ENCODE measurements at places on chromosomes 1 and 21. TPM values are rescaled to one million over a fixed set of nuclear protein-coding genes. Genes with fewer than 3 reads are reported as not detected.

The FNDC5 gene
- not detected for total RNA-seq

The OR2T34 gene
- not detected for total RNA-seq

The WDR64 gene
- 0.26 TPM for total RNA-seq

The RNF186 gene
- not detected for total RNA-seq

The SPRR2G gene
- total RNA-seq, result not detected

The TNFAIP8L2 gene
- total RNA-seq, result 5.9 TPM

The REN gene
- not detected for total RNA-seq

DNA sequence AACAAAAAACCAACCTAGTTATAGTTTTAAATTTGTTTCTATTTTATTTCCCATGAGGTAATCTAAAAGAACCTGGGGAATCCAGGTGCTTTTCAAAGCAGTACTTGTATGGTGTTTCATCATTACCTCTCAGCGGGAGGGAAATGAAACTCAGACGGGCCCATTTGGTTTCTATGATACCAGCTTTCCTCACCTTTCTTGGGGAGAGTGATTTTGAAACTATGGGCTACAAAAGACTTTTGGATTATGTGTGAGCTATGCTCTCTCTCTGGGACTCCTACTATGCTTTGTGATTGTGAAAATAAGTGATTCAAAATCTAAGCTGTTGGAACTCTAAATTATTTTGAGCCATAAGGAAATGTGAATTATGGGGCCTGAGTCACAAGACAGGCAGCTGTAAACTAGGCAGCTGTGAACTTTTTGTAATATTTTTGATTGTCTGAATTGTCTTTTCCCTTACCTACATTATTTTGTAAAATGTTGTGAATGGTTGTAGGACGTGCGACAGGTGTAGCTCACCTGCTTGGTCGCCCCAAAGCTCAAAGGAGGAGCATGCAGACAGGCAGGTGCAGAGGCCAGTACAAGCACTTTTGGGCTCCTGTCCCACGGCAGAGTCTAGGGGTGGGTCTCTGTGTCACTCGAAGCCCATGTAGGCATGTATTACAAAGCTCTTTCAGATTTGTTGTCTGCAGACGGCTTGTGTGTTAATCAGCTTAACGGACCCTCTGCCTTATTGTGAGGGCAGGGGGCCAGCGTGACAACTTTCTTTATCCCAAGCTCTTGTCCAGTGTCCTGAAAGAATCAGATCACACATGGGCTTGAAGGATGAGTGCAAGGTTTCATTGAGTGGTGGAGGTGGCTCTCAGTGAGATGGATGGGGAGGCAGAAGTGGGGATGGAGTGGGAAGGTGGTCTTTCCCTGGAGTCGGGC lies 64.8 kb upstream of the BACH1 start:
- H3K4me3 ChIP-seq, result no peak overlapping the region
- no peaks in the 10 kb centered on the region for H3K27me3 ChIP-seq
- no peaks in the 10 kb centered on the region for H3K4me1 ChIP-seq
- H3K36me3 ChIP-seq, result no peaks in the 10 kb centered on the region

GRCh38 chr1:168499688-168500049 lies 44.1 kb downstream of the XCL2 start:
- H3K36me3 ChIP-seq, result no peaks in the 10 kb centered on the region
- DNase-seq, result no peak
- no peak overlapping the region for H3K27ac ChIP-seq
- H3K4me1 ChIP-seq, result peaks cover 6% of the 10 kb centered on the region

DNA sequence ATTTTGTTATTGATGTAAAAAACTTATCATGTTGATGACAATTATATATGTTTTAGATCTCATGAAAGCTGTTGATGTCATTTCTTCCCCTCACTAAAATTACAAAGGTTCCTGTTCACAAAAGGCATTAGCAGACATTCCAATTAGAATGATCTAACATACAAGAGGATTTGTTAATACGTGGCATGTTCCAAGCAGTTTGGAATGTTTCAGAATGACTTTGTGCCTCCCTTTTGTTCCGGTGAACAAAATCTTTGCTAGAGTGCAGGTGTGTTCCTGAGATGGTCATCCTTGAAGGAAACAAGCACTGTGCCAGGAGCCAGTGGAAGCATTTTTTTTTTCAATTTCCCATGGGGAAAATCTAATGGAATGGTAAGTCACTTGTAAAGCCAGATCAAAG lies 108.0 kb upstream of the KCTD3 start:
- no peaks in the 10 kb centered on the region for H3K4me1 ChIP-seq
- H3K27me3 ChIP-seq, result no peaks in the 10 kb centered on the region
- no peak for DNase-seq
- H3K4me3 ChIP-seq, result no peak overlapping the region
- no peaks in the 10 kb centered on the region for H3K36me3 ChIP-seq

GRCh38 chr1:18279351-18280074 lies 171.9 kb downstream of the IGSF21 start:
- H3K36me3 ChIP-seq, result no peaks in the 10 kb centered on the region
- H3K27ac ChIP-seq, result no peak overlapping the region
- no peaks in the 10 kb centered on the region for H3K4me1 ChIP-seq

GRCh38 chr1:243718893-243719292 lies 131.2 kb downstream of the AKT3 start:
- H3K27ac ChIP-seq, result no peak overlapping the region
- no peak for DNase-seq
- peaks cover 2% of the 10 kb centered on the region for H3K4me1 ChIP-seq
- H3K4me3 ChIP-seq, result no peak overlapping the region

DNA sequence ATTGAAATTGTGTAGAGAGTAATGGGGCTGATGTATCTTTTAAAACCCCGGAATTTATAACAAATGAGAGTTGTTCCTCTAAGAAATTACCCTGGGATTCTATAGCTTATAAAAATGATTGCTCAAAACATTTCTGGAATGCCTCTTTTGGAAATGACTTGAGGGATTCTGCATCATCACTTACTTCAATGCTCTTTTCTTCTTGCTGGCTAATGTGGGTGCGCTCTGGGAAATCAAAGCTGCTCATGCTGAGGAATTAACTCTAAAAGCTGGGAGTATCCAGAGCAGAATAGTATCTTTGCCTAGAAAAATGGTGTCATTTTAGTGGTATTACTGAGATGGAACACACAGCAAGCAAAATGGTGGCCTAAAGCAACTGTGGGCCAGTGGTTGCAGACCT lies 23.0 kb upstream of the TBX15 start:
- H3K27ac ChIP-seq, result no peak overlapping the region
- no peak overlapping the region for H3K4me3 ChIP-seq
- peaks cover 17% of the 10 kb centered on the region for H3K27me3 ChIP-seq
- no peaks in the 10 kb centered on the region for H3K36me3 ChIP-seq

DNA sequence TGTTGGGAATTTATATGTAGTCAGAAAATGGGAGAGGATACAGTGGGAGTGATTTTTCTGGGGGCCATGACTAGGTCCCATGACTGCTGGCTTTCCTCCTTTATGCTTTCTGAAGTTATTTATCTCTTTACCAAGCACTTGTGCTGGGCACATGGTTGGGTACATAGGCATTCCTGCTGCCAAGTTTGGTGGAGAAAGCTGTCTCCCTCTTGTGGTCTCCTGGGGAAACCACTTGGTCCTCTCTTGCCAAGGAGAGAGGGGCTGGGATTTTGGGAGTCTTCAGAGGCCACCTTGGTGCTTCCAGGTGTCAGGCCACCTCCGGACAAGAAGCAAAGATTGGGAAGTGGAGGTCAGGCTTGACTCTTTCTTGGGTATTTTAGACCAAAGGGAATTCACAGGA lies 120.2 kb upstream of the KCNE2 start:
- no peak for DNase-seq
- no peaks in the 10 kb centered on the region for H3K27me3 ChIP-seq
- no peaks in the 10 kb centered on the region for H3K4me1 ChIP-seq

DNA sequence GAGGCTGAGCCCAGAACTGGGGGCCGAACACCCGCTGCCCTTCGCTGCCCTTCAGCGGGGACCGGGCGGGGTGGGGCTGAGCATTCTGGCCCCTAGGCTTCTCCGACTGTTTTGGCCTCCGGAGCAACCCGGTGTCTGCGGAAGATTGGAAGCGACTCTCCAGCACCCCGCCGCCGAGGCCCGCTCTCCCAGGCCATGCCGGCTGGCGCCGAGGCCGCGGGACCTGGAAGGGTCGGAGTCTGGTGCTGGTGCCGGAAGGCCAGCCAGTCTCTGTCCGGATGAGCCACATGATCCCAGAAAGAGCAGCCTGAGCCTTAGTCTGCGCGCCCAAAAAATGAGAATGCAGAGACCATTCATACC lies 272.0 kb downstream of the FOXD2 start:
- no peak overlapping the region for H3K27ac ChIP-seq
- H3K27me3 ChIP-seq, result peaks cover 21% of the 10 kb centered on the region
- no peak for DNase-seq
- peaks cover 25% of the 10 kb centered on the region for H3K4me1 ChIP-seq
- H3K36me3 ChIP-seq, result no peaks in the 10 kb centered on the region

- H3K4me3 ChIP-seq, result no peak overlapping the region
- H3K4me1 ChIP-seq, result peaks cover 5% of the 10 kb centered on the region
- no peak overlapping the region for H3K27ac ChIP-seq
Measured at GRCh38 chr21:23853796-23854379, 1753.4 kb downstream of the MRPL39 start.

GRCh38 chr1:86507935-86508582 lies 38.8 kb upstream of the CLCA4 start:
- no peak overlapping the region for H3K4me3 ChIP-seq
- H3K27me3 ChIP-seq, result peaks cover 7% of the 10 kb centered on the region
- H3K27ac ChIP-seq, result no peak overlapping the region
- DNase-seq, result no peak
- no peaks in the 10 kb centered on the region for H3K36me3 ChIP-seq
- H3K4me1 ChIP-seq, result no peaks in the 10 kb centered on the region

- H3K4me3 ChIP-seq, result peak overlapping the region; percentile 74
- peaks cover 5% of the 10 kb centered on the region for H3K4me1 ChIP-seq
- no peak overlapping the region for H3K27ac ChIP-seq
- H3K36me3 ChIP-seq, result no peaks in the 10 kb centered on the region
Measured at GRCh38 chr1:204074274-204075138, 1.6 kb downstream of the SOX13 start.

DNA sequence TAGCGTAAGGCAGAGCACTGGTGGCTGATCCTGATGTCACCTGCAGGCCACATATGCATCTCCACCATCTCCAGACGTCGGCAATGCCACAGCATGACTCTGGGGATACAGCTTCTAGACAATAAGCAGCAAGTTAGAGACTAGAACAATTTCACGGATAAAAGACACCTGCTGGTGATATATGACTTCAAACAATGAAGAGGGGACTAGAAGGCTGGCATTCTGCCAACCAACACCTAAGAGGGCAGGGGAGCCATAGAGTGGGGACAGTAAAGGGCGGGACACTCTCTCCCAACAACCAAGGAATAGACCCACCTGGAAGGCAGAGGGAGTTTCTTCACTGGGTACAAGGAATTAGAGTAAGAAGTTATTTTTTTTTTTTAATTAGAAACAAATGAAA lies 126.7 kb downstream of the SIM2 start:
- no peak overlapping the region for H3K27ac ChIP-seq
- H3K4me1 ChIP-seq, result no peaks in the 10 kb centered on the region
- no peak for DNase-seq
- H3K4me3 ChIP-seq, result no peak overlapping the region

DNA sequence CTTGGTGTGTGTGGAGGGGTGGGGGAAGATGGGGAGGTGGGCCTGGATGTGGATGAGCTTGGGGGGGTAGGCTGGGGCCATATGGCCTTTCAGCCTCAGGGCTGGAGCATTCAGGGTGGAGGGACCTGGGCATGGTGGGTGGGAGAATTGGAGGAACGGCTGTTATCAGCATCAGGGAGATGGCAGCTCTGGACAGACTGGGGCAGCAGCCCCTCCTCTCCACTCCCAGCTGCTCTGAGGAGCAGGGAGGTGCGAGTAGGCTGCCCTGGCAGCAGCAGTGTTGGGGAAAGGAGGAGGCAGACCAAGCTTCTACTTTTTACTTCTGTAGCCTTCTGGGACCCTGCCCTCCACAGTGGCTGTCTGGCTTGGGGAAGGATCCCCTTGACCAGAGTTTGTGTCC lies 10.2 kb downstream of the PPFIA4 start:
- H3K4me3 ChIP-seq, result no peak overlapping the region
- DNase-seq, result no peak

DNA sequence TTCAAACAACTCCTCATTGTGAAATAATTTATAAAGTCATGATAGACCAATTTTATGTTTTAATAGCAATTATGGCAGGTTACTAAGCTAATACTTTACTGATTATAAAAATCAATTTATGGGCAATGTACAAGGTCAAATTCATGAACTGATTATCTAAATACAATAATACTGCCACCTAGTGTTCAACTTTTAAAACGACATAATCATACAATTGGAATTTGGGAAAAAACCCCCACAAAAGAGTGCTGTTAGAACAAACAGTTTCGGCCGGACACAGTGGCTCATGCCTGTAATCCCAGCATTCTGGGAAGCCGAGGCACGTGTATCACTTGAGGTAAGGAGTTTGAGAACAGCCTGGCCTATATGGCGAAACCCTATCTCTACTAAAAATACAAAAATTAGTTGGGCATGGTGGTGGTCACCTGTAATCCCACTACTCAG lies 14.0 kb downstream of the GTF2B start:
- no peaks in the 10 kb centered on the region for H3K27me3 ChIP-seq
- H3K4me1 ChIP-seq, result peaks cover 16% of the 10 kb centered on the region
- H3K27ac ChIP-seq, result no peak overlapping the region
- peaks cover 31% of the 10 kb centered on the region for H3K36me3 ChIP-seq
